HT1080 (cell line): ENCODE measurements at places on chromosomes 1 and 21. TPM values are rescaled to one million over a fixed set of nuclear protein-coding genes. Genes with fewer than 3 reads are reported as not detected.

DNA sequence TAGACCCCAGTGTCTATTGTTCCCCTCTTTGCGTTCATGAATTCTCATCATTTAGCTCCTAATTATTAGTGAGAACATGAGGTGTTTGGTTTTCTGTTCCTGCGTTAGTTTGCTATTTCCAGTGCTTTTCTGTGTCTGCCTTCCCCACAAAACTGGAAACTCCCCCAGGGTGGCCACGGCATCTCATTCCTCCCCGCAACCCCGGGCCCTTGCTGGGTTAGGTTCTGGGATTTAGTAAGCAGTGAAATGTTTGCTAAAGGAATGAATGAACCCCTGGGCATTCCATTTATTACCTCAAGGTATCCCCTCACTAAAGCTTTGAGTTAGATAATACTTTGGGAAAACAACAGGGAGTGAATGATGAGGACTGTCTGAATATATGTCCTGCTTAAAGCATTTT lies 142.9 kb downstream of the GLUL start:
- DNase-seq: no peak

The KRTAP19-3 gene
- not detected in 2 replicates for total RNA-seq

The IVL gene
- total RNA-seq: 0.26 and 0.33 TPM in 2 replicates

The GUCA2B gene
- not detected in 2 replicates for total RNA-seq

The RPF1 gene
- 99.9 and 111 TPM in 2 replicates for total RNA-seq
